Stimulated activated CD4-positive, alpha-beta T cell treated with anti-CD3 and anti-CD28 coated beads, TNF-alpha, amount 100 ng/mL, for 24 hours (primary cell): ENCODE measurements at places on chromosomes 12 and 14.
A peak's percentile ranks its signal among the peaks of the same experiment; 100 is the strongest.

DNA sequence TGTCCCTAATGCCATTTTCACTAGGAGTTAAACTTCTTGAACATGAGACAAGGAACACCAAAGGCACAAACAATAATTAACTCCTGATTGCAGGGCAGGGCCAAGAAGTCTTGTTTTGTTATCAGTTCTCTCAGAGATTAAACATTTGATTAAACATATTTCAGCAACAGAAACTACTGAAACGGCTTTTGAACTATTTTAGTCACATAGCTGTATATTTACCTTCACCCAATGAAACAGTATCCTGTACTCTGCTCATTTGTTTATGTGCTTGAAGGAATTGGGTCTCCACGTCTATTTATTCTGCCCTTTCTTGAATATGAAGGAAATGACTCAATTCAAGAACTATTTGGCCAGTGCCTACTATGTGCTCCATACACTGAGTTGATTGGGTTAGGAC, 51.3 kb upstream of the PTCSC3 start:
- no peak for DNase-seq

GRCh38 chr12:93079976-93080375, 150.9 kb upstream of the EEA1 start:
- no peak for DNase-seq

DNA sequence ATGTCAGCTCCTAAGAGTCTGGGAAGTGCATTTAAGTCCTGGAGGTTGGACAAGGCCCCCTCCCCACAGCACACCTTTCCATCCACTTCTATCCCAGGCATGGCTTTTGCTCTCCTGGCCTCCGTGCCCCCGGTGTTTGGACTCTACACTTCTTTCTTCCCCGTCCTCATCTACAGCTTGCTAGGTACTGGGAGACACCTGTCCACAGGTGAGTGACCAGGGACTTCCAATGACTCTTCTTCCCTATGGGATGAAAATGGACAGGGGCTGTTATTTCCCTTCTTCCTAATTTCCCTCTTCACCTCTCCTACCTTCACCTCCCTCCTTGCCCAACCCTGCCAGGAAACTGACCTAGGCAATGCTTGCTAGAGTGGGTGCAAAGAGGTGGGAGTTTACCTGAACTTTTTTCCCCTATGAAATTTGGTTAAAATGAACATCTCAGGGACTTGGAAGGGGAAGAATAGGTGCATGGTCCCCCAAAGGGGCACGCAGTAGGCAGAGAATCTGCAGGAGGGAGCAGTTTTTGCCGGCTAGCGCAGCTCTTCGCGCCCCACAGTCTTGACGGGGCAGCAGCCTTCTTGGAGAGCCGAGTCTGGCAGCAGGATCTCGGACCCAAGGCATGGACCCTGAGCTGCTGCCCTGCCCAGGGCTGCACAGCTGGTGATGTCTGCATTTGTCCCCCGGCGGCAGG, 9.2 kb downstream of the ARHGEF25 start:
- no peak for DNase-seq

GRCh38 chr12:132773077-132773955, 11.7 kb upstream of the ANKLE2 start:
- DNase-seq, result no peak

DNA sequence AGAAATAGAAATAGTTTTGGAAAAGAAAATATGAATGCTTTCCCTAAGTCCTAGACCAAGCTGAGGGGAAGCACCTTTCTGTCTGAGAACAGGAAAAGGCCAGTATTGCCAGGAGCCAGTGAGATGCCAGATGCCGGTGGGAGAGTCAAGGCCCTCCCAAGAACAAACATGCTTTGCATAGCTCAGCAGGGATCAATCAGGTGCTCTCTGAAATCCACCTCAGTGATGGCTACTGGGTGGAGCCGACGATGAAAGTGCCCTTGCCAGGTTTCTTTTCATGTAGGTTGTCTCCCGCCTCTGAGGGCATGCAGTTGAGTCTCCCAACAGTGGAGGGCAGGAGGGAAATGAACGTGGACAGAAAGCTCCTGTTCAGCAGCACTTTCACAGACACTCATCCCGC, 28.3 kb downstream of the DEGS2 start:
- no peak for DNase-seq

DNA sequence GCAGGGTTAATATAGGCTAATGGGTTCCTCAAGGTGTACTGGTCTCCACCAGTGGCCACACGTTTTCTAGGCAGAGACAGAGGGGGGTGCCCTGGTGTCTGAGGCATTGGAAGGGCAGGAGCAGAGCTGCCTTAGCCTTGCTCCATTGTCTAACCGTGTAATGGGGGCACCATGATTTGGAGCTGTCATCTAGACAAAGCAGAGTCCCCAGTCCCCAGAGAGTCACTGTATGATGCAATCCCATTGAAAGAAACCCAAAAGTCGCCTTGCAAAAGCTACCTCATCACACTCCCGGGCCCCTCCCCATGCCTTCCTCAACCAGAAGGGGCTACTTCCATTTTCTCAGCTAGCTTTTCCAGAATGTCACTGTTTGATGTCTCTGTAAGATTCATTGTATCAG, 487.1 kb downstream of the AACS start:
- DNase-seq, result no peak

- DNase-seq, result no peak
Observed at GRCh38 chr12:4387607-4388006, 8.1 kb upstream of the FGF23 start.

DNA sequence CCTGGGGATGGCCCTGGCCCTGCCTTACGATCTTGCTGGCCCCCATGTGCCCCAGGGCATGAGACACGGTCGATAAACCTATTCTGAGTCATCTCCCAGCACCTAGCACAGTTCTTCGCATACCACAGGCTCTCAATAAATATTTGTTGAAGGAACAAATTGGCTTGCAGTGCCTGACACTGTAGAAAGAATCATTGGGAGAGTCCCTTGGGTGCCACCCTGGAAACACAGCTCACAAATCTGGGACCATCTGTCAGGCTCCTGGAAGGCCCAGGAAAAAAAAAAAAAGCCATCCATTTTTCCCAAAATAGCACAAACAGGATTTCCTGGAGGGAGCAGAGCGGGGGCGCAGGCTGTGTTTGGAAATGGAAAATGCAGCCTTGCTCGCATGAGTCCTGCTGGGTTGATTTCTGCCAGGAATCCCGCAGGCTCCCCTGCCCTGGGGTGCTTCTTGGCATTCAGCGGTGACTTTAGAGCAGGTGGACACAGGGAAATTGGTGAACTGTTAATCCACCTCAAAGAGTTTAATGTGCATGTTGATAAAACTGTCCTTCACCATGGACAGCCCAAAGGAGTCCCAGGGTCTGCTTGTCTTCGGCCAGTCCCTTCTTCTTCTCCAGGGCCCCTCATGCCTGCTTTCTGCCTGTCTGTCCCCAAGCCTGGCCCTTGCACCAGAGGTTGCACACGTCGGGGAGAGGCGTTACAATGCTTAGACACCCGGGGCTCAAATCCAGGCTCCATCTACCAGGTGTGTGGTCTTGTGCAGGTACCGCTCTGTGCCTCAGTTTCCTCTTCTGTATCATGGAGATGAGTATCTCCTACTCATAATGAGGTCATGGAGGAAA, 106.1 kb upstream of the RFLNA start:
- DNase-seq, result no peak

DNA sequence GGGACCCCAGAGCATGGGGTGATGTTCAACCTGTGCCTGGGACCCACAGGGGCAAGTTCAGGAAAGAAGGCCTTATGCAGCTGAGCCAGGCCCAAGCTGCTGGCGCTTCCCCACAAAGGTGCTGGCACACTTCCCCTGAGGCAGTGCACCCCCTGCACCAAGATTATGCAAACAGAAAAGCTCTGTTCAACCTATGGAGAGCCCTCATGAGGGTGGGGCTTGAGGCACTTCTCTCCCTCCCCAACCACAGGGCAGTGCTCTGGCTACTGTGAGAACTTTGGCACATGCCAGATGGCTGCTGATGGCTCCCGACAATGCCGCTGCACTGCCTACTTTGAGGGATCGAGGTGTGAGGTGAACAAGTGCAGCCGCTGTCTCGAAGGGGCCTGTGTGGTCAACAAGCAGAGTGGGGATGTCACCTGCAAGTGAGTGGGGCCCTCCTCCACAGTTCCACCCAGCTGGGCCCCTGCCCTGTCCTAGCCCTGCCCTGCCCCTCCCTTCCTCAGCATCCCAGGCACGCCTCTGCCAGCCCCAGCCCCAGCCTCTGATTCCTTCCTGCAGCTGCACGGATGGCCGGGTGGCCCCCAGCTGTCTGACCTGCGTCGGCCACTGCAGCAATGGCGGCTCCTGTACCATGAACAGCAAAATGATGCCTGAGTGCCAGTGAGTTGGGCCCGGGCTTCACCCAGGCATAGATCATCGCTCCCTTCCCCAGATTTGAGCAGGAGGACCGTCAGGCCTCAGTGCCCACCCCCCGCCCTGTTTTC, 5.5 kb upstream of the NXPH4 start:
- DNase-seq, result no peak

GRCh38 chr14:74645756-74646470, 33.9 kb upstream of the LTBP2 start:
- DNase-seq, result no peak

DNA sequence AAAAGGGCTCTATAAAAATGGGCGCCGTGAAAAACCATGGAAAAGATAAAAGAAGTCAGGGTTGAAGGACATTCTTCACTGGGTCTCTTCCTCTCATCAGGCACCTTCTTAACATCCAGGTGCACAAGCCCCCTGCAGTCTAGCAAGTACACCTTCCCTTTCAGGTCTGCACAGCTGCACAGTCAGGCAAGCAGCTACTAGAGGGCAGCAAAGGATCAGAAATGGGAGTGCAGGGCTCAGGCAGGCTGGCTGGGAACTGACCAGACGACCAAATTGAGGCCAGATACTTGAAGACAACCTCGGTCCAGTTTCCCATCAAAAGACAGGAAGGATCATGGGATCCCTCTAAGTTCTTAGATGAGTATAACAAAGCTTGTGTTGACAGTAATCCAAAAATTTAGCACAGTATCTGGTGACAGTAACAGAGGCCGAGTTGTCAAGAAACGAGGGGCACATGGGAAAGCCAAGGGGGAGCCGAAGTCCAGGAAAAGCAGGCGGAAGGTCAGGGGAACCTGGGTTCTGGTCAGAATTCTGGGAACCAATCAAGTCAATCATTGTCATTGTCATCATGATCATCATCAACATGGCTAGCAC, 10.1 kb upstream of the GRIP1 start:
- DNase-seq, result peak; percentile 11

DNA sequence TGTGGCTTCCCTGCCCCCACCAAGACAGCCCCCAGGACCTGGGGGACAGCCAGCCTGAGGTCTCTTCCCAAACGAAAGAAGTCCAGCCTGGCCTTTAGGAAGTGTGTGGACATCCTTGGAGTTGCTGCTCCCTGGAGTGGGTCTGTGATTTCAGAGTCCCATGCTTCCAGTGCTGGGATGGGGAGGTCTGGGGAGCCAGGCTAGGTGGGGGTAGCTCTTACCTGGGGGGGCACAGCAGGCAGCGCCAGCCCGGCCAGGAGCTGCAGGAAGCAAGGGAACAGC, 509 bp downstream of the PGF start:
- DNase-seq, result no peak

DNA sequence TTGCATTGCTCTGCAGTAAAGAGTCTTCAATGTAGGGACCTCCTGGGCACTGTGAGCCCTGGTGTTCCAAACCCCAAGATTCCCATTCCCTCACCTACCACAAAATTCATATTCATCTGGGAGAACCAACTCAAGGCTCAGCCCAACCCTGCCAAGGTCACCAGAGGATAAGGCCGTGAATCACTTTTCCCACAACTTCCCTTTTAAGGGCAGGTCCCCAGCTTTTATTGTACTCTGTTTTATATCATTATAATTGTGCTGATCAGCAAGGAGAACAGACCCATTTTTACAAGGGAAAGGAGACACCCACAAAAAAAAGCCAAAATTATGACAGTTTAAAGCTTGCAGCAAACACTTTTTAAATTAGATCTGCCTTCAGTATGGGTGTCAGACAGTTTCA, 363.0 kb upstream of the FKBP4 start:
- no peak for DNase-seq

DNA sequence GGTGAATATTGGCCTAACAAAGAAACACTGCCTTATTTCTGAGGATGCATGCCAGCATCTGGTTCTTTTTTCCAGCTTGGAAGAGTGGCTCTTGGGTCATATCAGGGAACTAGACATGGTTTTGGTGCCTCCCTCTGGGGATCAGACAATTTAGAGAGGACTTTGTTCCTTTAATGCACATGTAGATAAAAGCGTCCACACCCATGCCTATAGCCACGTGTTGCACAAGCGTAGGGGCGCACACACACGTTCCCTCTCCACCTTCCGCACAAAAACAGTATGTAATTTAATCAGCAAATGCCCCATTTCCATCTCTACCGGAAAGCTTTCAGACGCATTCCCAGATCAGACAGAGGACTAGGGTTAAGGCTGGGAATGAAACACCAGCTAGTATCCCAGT, 61.7 kb upstream of the RIC8B start:
- no peak for DNase-seq

- DNase-seq, result no peak
Observed at GRCh38 chr12:78759367-78759766, 105.2 kb upstream of the SYT1 start.

- DNase-seq, result no peak
Observed at GRCh38 chr12:120145164-120145563, 28.6 kb upstream of the RAB35 start.

DNA sequence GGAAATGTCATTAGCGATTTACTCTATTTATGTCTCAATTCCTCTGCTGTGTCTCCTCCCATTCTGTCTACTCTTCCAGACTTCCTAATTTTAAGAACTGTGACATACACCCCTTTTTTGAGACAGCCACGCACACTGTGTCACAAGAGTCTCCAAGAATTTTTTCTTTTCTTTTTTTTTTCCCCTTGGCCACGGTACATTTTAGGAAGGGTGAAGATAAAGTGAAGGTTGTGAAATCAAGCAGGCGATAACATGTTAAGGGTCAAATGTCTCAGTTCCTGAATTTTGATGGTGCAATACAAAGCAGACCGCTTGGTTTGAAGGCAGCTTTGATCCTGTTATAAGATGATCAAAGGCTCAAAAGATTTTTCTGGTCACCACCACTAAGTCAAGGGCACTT, 4.3 kb downstream of the OLR1 start:
- no peak for DNase-seq

DNA sequence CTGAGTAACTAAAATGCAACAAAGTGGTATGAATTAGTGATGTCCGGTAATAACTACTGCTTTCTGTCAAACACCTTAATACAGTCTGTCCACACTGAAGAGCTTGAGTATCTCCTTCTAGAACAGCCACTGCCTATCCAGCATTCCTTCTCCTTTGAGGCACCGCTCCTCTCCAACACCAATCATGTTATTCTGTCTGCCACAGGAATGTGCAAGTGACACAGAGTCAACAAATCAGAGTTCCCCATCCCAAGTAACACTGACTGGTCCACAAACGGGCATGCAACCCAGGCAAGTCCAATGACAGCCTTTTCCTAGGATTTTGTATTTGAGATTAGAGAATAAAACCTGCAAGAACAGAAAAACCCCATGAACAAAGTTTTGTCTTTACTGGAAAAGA, 3.8 kb downstream of the GXYLT1 start:
- no peak for DNase-seq

GRCh38 chr12:8108808-8109398, 14.5 kb upstream of the CLEC4A start:
- DNase-seq, result peak; percentile 45

- DNase-seq, result no peak
Observed at GRCh38 chr12:44076871-44077270, 241.0 kb downstream of the TMEM117 start.

GRCh38 chr12:69007101-69007854, 74.3 kb upstream of the CPM start:
- DNase-seq, result no peak

GRCh38 chr12:105300883-105301282, 29.6 kb upstream of the C12orf75 start:
- DNase-seq, result no peak

GRCh38 chr12:110599334-110599733, 14.6 kb upstream of the TCTN1 start:
- no peak for DNase-seq
